ENCODE measurements at places on chromosomes 12 and 14.

DNA sequence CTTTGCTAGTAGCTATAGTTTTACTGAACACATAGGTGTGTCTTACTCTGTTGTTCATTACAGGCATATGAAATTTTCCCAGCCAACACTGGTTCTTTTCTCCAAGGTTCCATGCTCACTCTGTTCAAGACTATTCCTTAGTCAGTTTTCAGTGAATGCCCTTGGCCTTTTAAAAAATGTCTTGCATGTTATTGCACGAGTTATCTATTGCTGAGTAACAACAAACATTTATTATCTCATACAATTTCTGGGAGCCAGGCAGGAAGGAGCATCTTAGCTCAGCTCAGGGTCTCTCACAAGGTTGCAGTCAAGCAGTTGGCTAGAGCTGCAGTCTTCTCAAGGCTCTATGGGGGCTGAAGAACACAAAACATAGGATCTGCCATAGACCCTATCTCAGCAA, 223.5 kb downstream of the BTG1 start:
- no peak for DNase-seq

DNA sequence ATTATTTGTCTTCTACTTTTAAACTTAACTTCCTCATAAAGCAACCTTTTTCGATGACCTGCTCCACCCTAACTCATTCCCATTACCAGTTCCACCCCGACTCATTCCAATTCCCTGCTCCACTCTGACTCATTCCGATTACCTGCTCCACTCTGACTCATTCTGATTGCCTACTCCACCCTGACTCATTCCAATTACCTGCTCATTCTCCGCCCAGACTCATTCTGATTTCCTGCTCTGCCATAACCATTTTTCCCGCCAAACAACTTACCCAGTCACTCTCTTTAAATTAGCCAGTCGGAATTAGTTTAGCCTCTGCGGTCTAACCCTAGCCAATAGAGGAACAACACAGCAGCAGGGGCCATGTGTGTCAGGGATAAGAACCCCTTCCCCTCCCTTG, 249.1 kb downstream of the DPY19L2 start:
- no peak for DNase-seq

DNA sequence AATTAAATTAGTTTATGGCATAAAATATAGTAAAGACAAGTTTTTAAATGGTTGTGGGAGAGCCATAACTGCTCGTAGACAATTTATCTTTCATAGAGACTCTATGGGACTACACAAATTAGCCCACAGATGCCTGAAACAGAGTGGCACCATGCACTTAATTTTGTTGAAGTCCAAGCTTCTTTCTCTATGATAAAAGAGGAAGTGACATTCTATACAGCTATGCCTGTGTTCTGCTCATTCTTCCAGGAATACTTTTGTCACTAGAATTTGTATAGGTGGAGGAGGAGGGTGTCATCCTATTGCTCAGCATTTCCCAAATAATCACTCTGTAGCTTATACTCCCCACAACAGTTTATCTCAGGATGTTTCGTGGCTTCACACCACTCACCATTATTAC, 43.7 kb upstream of the KICS2 start:
- DNase-seq, result no peak

- DNase-seq, result no peak
These were observed 129.5 kb downstream of the ETV6 start for GRCh38 chr12:11778713-11779685.

GRCh38 chr12:59668674-59669073, 72.8 kb downstream of the SLC16A7 start:
- DNase-seq, result no peak

GRCh38 chr14:99315197-99315596, 43.2 kb upstream of the BCL11B start:
- DNase-seq, result no peak

DNA sequence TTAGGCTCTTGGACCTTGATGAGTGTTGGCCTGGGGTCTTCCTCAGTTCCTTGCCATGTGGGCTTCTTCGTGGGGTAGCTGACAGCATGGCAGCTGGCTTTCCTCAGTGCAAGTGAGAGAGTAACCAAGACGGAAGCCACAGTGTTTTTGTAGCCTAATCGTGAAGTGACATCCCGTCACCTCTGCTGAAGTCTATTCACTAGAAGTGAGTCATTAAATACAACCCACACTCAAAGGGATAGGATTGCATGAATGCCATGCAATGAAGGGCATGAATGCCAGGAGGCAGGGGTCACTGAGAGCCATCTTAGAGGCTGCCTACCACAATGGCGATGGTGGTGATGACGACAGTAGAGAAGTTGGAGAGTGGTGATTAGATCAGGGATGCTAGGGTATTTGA, 13.5 kb upstream of the ASIC1 start:
- no peak for DNase-seq

DNA sequence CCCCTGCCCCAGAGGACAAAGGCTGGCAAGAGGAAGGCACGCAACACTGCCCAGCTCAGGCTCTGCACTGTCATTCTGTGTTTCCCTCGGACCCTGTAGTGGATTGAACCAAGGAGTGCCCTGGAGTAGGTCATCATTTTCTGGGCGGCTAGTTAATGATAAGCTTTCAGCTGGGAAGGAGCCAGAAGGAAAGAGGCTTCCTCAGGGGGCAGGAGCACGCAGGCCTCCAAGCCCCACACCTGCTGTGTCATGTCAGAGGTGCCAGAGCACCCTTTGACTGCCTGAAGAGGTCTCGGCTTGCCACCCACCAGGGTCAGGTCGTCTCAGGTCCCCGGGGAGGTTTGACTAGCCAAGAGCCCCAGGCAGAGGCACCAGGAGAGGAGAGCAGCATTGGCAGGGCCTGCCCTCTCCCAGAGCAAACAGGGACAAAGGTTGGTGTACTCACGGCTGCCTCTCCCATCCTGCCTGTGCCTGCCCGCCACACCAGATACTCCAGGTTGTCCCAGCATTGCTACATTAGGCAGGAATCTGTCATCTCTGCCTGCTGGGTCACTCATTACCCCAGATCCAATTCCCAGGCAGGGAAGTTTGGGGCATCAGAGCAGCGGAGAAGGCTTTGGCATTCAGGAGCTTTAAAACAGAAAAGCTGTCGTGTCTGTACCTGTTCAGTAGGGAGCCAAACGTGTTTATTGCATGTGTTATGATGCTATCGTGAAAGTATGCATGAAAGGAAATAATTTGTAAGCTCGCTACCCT, 33.5 kb upstream of the ATP2A2 start:
- DNase-seq, result peak; percentile 56

DNA sequence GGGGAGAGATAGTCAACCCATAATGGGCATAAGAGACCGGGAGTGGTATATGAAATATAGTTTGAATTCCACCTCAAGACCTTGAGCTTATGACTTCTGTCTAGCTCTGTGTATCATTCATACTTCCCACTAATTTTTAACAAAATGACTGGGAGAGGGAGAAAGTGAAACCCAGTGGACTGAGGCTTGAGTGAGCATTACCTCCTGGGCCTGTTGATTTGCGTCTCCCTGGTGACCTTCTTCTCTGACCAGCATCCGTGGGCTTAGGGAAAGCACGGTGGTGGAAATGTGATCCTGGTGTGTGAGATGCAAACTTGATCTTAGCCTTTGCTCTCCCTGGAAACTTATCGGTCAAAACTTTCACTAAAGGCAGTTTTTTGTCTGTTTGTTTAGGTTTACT, 207.9 kb upstream of the BCL2L14 start:
- DNase-seq, result no peak

DNA sequence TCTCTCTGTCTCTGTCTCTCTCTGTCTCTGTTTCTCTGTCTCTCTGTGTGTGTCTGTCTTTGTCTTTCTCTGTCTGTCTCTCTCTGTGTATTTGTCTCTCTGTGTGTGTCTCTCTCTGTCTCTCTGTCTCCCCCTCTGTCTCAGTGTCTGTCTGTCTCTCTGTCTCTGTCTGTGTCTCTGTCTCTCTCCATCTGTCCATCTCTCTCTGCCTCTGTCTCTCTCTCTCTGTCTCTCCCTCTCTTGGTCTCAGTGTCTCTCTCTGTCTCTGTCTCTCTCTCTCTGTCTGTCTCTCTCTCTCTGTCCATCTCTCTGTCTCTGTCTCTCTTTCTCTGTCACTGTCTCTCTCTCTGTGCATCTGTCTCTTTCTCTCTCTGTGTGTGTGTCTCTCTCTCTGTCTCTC, 143.8 kb upstream of the GARIN2 start:
- DNase-seq, result no peak

DNA sequence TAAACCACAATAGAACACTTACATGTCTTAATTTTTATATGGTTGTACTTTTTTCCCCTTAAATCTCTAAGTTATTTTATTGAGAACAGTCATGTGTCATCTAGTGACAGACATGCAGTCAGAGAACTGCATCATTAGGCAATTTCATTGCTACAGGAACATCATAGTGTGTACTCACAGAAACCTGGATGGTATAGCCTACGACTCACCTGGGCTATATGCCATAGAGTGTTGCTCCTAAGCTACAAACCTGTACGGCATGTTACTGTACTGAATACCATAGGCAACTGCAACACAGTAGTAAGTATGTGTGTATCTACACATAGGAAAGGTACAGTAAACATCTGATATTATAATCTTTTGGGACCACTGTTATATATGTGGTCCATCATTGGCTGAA, 557.6 kb downstream of the PRKD1 start:
- no peak for DNase-seq

DNA sequence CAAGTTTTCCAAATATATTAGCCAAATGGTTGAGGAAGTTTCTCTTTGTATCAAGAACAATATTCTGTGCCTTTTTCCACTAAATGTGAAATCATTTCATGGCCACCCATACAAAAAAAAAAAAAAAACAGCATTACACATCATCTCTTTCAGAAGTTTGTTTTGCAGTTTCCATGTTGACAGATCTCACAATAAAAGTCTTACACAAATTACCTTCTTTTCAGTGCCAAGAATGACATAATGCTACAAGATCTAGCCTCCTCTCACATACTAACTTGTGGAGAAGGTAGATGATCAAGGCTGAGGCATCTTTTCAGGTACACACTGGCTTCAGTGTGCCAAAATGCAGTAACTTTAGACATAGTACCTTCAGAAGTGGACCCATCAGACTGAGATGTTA, 35.3 kb downstream of the PRKD1 start:
- no peak for DNase-seq

DNA sequence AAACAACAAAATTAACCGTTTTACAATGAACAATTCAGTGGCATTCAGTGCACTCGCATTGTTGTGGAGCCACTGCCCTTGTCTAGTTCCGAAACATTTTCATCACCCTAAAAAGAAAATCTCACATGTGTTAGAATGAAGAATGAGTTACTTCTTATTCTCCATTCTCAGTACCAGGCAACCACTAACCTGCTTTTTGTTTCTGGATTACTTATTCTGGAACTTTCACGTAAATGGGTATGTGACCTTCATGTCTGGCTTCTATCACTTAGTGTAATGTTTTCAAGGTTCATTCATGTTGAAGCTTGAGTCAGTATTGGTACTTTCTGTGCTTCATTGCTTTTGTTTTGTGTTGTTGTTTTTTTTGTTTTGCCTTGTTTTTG, 15.6 kb downstream of the RCOR1 start:
- DNase-seq, result no peak

GRCh38 chr12:68020699-68021098, 31.5 kb downstream of the IFNG-AS1 start:
- DNase-seq, result no peak

- DNase-seq, result no peak
These were observed 673.0 kb upstream of the LMO3 start for GRCh38 chr12:17278946-17279345.

DNA sequence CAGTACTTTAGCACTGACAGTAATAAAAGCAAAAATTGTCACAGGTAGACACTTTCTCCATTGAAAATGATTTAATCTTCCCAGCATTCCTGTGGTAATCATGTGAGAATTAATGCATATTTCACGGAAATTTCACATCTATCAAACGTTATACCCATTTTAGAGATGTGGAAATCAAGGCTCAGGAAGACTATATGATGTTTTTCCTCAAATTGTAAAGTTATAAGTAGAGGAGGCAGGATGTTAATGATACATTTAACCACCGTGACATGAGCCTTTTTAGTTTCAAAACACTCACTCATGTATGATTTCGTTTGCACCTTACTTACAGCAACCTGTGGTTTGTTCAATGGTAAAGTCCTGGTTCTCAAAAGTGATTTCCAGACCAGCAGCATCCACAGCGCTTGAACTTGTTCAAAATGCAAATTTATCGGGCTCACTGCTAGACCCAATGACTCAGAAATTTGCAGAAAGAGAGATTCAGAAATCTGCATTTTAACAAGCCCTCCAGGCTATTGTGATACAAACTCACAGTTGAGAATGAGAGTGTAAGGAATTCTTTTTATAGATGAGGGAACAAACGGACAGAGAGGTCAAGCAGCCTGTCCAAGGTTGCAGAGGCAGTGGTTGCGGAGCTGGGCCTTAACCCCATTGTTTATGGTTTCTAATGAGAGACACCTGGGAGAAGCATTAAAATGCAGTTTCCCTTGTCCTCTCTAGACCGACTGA, 654.8 kb upstream of the TBX3 start:
- no peak for DNase-seq

DNA sequence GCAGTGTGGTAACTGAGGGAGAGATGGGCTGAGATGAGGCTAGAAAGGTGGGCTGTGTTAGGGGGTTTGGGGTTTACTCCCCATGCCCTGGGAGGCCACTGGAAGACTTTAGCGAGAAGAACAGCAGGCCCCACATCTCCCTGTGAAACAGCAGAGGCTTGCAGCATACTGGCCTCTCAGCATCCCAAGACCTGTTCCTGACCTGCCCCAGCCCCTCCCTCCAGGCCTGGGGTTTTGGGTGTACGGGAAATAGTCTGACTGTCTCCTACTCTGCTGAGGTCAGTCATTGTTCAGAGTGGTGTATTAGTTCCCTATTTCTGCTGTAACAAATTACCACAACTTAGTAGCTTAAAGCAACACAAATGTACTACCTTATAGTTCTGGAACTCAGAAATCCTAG, 103.5 kb upstream of the HIF1A start:
- no peak for DNase-seq

DNA sequence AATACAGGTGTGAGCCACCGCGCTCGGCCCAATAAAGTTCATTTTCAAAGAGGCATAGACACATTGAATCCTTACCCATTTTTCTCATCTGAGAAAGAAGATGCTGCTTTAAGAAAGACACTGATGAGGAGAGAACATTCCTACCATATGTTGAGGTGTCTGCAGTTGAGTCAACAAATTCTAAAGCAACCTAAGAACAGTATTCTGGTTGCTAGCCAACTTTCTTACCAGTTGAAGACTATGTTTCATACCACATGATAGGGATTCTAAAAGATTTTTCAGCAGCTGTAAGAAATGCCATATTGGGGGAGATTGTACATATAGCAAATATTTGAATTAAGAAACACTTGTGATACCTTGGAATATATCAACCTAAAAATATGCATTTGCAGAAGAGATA, 160.1 kb downstream of the SRGAP1 start:
- no peak for DNase-seq

GRCh38 chr14:33655421-33655820, 295.5 kb downstream of the EGLN3 start:
- no peak for DNase-seq
